ENCODE measurements at places on chromosomes 4 and X. TPM values are rescaled to one million over a fixed set of nuclear protein-coding genes. Genes with fewer than 3 reads are reported as not detected.

DNA sequence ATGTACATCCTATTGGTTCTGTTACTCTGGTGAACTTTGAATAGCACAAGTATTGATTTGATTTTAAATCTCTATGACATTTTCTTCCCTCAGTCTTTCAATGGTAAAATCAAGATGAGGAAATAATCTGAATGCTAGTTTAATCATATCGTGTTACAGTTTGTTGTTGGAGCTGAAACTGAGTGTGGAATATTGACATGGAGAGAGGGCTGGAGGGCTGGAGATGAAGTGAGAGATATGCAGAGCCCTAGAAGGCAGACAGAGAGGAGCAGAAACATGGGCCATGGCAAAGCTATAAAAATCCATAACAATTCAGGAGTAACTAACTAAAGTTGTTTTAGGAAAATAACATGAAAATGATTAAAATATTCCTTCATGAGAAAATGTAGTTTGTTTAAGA is 141.1 kb downstream of the BANK1 start:
- no peak for DNase-seq
- no peak overlapping the region for H3K4me3 ChIP-seq
- H3K27ac ChIP-seq = no peak overlapping the region
- H3K36me3 ChIP-seq = no peaks in the 10 kb centered on the region

DNA sequence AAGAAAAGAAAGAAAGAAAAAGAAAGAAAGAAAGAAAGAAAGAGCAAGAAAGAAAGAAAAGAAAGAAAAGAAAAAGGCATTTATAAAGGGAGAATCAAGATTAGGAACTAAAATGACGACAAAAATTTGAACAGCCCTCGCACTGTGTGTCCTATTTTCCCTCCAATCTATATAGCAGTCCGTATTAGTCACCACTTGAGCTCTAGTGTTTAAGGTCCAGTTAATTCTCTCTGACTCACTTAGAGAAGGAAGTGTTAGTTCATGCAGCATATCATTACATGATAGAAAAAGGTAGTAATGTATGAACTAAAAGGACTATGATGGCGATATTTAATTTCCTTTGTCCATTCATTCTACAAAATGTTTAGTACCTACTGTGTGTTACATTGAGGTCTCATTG is 122.7 kb downstream of the CBLL2 start:
- H3K27ac ChIP-seq = no peak overlapping the region
- no peak for DNase-seq
- H3K4me3 ChIP-seq = no peak overlapping the region
- no peaks in the 10 kb centered on the region for H3K36me3 ChIP-seq

DNA sequence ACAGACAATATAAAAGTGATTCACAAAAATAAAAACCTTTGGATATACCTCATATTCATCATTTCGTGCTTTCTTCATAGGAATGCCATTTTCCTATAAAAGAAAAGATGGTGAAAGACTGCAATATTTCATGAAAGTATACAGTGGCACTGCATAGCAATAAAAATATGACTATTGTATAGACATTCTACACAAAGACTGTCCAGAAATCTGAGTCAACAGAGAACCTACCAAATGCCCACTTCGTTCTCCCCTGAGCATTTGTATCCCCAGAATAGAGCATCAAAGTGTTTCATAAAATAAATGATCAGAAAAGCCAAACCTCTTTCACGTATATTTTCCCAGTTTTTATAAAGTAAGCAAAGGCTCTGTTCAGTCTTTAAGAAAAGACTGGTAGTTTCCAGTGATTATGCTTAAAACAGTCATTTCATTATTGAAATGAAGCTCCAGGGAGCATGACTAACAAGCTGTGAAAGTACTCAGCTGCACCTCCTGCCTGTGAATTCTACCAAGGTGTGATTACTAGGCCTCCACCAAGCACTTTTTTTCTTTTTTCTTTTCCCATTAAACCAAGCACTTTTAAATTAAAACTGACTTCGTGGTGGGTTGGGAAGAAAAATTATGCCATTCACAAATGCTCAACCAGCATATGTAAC is 20.2 kb downstream of the PPA2 start:
- no peaks in the 10 kb centered on the region for H3K27me3 ChIP-seq
- no peaks in the 10 kb centered on the region for H3K4me1 ChIP-seq
- H3K27ac ChIP-seq = no peak overlapping the region
- H3K4me3 ChIP-seq = no peak overlapping the region

DNA sequence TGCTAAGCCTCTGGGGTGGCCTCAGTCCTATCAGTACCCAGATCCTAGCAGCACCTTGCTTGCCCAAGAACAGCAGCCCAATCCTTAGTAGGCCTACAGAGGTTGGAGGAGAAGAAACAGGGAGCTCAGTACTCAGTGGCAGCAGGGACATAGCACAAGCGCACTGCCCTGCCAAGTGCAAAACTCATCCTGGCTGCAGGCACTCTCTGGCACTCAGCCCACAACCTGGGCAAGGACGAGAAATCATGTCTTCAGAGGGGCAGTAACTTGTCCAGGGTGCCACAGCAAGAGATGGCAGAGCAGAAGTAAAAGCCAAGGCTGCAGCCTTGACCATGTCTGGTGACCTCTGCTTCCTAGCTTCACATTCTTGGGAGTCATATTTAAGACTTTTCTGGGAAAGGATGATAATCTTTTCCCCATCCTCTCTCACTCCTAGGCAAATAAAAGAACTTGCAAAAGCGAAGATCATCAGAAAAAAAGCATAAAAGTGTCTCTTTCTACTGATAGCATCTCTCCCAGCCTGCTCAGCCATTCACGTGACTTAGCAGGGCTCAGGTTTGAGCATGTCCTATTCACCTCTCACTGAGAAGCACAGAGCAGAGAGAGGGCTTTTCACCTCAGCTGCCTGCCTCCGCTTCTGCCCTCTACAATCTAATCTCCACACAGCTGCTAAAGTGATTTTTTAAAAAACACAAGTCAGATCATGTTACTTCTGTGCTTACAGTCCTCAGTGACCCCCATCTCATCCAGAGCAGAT is 37.2 kb upstream of the MAGEA4 start:
- H3K27me3 ChIP-seq = no peaks in the 10 kb centered on the region
- no peak overlapping the region for H3K4me3 ChIP-seq
- no peak overlapping the region for H3K27ac ChIP-seq
- no peak for DNase-seq
- H3K36me3 ChIP-seq = no peaks in the 10 kb centered on the region

The IL21 gene
- total RNA-seq = not detected

The PHOX2B gene
- not detected for total RNA-seq

The TSPAN6 gene
- 49.5 TPM for total RNA-seq

- H3K36me3 ChIP-seq = no peaks in the 10 kb centered on the region
- no peaks in the 10 kb centered on the region for H3K27me3 ChIP-seq
- no peaks in the 10 kb centered on the region for H3K4me1 ChIP-seq
- H3K4me3 ChIP-seq = no peak overlapping the region
These were observed 133.3 kb downstream of the STK32B start for GRCh38 chr4:5184606-5185005.

The CYSLTR1 gene
- 2.8 TPM for total RNA-seq
